ENCODE measurements at places on chromosomes 13 and 19.

DNA sequence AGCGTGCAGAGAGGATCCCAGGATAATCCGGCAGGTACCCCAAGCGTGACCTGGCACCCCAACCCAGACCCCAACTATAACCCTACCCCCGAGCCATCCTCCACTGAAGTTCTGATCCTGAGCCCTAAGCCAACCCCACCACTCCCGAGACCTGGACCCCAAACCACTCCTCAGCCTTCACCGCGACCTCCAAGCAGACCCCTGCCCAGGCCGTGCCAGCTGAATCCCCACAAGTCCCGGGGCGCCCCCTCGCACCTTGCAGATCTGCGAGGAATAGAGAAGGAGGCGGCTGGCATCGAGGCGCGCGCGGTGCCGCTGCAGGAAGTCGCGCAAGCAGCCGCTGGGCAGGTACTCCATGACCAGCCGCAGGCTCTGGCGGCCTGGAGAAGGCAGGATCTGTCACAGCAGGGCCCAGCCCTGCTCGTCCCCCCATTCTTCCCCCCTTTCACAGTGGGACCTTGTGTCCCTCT lies 10.1 kb upstream of the INSL3 start:
- DNase-seq, result no peak

- no peak for DNase-seq
Measured at GRCh38 chr13:114120591-114121011, 11.8 kb downstream of the RASA3 start.

DNA sequence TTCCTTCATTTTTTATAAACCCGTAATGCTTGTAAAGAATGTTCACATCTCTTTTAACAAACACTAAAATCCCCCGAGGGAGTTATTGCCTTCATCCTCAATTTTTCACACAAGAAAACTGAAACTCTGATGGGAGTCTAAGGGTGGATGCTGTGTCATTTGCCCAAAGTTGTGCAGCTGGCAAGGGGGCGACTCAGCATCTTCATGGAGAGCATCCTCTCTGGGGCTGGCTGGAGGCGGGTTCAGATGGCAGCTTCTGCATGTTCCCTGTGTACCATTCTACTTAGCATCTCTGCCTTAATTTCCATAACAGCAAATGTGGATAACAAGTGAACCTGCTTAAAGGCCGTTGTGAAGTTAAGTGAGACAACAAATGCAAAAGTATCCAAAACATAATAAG lies 256.4 kb downstream of the IRS2 start:
- no peak for DNase-seq

- DNase-seq, result no peak
Measured at GRCh38 chr13:99199541-99200431, 868 bp upstream of the UBAC2 start.

- DNase-seq, result no peak
Measured at GRCh38 chr19:29753934-29754305, 38.9 kb upstream of the C19orf12 start.
